Cerebellar nuclear complex (tissue), 1 donor: ENCODE measurements at places on chromosomes 1 and 21.

GRCh38 chr1:3346478-3346877 is 108.0 kb upstream of the ARHGEF16 start:
- DNase-seq: no peak

DNA sequence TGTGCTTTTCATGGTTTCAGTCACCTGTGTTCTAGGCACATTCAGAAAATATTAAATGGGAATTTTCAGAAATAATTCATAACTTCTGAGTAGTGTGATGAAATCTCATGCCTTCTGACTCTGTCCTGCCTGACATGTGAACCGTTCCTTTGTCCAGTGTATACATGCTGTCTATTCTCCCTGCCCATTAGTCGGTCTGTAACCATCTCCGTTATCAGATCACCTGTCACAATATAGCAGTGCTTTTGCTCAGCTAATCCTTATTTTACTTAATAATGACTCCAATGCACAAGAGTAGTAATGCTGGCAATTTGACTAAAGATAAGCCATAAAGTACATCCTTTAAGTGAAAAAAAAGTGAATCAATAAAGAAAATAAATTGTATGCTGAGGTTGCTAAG is 597.5 kb downstream of the BRINP3 start:
- DNase-seq: no peak

- no peak for DNase-seq
Measured at GRCh38 chr1:155455588-155456195, 106.9 kb downstream of the ASH1L start.

- no peak for DNase-seq
Measured at GRCh38 chr1:153613406-153613805, 469 bp upstream of the S100A16 start.

DNA sequence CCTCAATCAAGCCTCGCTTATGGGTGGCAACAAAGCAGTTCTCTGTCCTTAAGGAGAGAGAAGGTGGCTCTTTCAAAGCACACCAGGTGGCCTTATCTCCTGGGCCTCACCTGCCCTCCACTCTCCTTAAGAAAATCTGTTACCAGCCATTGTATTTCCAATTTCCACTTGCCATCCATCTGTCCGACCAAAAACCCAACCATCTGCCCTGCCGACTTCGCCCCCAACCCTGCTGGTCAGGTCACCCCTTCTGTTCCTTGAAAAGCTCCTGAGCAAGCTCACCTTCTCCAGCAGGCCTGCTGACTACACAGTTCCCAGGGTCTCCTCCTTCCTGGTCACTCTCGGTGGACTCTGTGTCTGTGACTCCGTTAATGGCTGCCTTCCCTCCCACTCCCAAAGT is 619 bp upstream of the IGFN1 start:
- no peak for DNase-seq

- no peak for DNase-seq
Measured at GRCh38 chr1:63024132-63024531, 240.2 kb downstream of the ATG4C start.

GRCh38 chr21:35070436-35070835 is 21.3 kb upstream of the RUNX1 start:
- DNase-seq: no peak

- no peak for DNase-seq
Measured at GRCh38 chr1:41108696-41109275, 87.3 kb upstream of the SLFNL1 start.

DNA sequence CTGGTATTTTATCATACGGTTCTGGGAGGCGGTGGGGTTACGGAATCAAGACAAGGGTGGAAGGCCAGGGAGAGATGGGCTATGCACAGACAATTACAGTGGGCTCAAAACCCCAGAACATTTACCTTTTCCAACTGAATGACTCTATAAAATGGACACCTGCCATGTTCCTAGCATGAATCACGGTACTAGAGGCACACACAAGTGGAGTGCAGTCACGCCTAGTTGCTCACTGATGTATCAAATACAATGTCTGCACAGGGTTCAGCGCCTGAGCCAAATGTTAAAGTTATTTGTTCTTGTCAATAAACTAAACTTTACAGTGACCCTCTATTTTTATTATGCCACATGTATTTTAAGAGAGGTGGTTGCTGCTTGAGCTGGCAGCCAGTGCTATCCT is 121.4 kb downstream of the ATG4C start:
- DNase-seq: no peak

- no peak for DNase-seq
Measured at GRCh38 chr1:245263529-245264095, 108.8 kb downstream of the KIF26B start.

- DNase-seq: no peak
Measured at GRCh38 chr1:230860617-230861384, 7.5 kb downstream of the C1orf198 start.

GRCh38 chr1:228869312-228869824 is 134.1 kb downstream of the RHOU start:
- DNase-seq: no peak

DNA sequence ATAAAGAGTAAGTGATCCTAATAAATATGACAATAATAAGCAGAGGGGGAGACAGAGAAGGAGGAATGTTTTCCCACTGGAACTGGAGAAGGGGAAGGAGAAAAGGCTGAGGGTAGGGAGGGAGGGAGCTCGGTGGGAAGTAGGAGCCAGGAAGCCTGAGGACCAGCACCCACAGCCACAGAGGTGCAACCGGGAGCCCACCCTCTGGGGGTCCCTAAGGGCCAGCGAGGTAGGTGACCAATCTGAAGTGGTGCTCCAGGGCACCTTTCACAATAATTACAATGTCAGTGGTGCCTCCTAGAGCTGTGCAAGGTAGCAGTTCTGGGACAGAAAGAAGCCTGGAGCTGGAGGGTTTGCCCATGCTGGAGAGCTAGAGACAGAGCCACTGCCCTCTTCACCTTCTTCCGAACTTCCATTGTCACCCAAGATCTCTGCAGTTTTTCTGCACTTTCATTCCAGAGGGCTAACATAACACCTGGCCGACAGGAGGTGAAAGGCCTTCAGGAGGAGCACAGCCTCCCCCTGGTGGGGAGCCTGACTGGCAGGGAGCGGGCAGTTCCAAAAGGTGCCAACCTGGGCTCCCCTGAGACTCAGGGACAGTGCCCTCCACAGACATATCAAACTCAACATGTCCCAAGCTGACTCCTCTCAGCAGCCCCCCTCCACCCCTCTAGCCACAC is 4.1 kb upstream of the AHCYL1 start:
- DNase-seq: no peak

DNA sequence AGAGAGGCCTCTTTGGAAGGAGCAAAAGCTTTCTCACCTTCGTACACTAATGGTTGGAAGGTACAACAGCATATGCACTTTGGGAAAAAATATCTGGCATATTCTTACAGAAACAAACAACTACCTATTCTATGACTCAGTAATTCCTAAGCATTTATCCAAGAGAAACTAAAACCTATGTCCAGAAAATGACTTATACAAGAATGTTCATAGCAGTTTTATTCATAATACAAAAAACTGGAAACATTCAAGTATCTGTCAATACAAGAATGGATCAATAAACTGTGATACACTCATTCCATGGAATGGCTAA is 8.2 kb downstream of the NBPF1 start:
- no peak for DNase-seq

- DNase-seq: no peak
Measured at GRCh38 chr1:106899644-106900043, 156.8 kb upstream of the PRMT6 start.

GRCh38 chr1:47755101-47755990 is 241.8 kb downstream of the TRABD2B start:
- DNase-seq: no peak

GRCh38 chr1:3732434-3733093 is 19.7 kb upstream of the CCDC27 start:
- DNase-seq: no peak

DNA sequence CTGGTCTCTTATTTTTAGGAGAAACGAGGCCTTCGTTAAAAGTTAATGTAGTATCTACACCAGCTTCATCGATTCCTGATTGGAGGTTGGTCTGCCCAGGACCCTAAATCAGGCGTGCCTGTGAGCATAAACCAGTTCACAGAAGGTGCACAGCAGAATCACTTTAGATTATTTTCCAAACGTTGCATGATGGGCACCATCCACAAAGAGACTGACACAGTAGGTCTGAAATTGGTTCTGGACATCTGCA is 256 bp upstream of the TARBP1 start:
- no peak for DNase-seq

DNA sequence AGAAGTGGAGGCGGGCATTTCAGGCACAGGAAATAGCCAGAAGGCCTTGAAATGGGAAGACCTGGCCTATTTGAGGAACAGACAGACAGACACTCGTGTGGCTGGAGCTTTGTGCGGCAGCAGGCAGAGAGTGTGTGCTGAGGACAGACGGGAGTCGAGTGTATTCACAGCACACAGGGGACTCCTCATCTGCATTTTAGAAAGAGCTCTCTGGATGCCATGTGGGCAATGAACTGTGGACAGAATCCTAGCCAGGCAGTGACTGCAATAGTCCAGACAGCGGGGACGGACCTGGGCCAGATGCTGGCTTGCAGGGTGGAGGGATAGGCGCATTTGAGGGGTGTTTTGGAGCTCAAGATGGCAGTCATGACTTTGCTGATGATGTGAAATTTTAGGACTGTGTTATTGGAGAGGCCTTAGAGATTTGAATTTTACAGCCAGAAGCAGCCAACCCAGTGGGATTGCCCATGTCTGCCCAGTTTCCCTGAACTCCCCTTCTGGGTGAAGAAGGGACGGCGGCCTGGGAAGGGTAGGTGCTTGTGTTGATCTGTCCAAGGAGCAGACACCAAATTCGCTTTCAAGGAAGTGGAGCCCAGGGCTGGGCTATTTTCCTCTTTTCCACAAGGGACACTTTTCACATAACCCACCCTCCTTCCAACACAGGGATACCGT is 43.7 kb downstream of the CHAF1B start:
- DNase-seq: no peak

GRCh38 chr1:39462074-39462473 is 29.4 kb upstream of the BMP8A start:
- DNase-seq: no peak
